ENCODE measurements at places on chromosomes 1 and 21.

DNA sequence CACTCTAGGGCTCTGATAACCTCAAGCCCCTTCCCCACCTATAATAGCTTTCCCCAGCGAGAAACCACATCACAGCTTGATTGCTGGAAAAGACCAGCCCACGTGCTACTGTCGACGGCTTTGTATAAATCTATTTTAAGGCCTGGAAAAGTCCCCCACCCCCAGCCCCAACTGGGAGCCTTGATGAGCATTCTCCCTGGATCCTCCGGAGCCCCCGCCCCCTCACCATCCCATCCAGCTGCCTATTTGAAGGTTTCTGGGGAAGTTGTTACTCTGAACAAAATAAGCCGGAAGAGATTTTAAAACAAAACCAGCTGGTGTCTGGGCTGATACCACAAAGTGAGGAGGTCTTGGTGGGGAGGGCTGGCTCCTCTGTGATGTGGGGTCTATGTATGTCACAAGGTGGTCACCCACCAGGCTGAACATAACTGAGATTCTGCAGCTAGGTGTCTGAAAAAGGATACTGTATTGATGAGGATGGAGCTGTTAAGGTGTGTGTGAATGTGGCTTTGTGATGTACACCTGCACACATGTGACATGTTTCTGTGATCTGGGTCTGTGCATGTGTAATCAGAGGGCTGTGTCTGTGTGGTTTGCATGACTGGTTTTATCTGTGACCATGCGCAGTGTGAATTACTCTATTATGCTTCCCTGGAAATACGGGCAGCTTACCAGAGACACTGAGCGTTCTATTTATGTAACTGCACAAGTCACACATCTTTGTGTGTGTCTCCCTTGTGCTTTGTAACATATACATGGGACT is 25.0 kb downstream of the RIMS3 start:
- DNase-seq: no peak

DNA sequence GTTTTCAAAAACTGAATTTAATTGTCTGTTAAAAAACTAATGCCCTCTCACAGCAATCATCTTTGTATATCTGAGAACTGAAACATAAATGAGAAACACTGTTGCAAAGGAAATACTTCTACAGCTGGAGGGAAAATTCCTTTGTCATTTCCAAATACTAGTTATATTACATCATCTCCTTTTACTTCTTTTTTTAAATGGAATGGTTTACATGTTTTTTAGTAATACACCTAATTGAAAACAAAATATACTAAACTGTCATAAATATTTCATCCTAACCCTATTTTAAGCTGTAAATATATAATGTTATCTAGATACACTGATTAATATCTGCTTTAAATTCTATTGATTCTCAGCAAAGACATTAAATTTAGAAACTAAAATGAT is 19.1 kb downstream of the CDC42BPA start:
- no peak for DNase-seq

GRCh38 chr1:205569411-205570172 is 62.2 kb downstream of the ELK4 start:
- no peak for DNase-seq

- no peak for DNase-seq
Measured at GRCh38 chr1:26788515-26788785, 700 bp downstream of the PIGV start.

DNA sequence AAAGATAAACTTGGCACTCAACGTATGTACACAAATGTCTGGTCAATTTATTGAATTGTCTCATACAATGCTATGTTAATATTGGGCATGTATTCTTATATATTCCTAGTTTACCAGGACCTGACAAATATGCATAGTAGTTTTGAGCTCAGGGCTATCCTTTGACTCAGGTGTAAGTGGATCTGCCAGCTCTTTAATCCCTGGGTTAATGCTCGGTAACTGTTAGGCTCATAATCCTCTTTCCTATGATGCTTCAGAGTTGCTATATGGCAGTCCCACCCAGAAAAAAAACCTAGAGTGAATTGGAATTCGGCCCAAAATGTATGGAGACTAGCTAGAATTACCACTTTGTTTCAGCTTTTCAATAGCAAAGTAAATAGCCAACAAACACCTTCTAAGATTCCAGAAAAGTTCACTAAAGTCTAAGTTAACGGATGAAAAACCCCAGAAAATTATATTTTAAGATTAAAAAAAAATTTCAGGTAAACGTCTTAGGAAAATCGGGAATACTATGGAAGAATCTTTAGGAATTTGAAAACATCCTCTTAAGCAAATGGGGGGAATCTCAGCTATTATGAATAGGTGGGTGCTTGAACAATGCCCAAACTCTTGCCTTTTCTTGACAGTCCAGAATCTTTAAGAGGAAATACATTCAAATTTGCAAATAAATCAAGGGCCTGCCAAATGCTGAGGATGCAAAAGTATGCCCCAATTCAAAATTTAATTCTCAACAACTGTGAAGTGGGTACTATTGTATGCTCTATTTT is 10.9 kb downstream of the H3-3A start:
- no peak for DNase-seq

DNA sequence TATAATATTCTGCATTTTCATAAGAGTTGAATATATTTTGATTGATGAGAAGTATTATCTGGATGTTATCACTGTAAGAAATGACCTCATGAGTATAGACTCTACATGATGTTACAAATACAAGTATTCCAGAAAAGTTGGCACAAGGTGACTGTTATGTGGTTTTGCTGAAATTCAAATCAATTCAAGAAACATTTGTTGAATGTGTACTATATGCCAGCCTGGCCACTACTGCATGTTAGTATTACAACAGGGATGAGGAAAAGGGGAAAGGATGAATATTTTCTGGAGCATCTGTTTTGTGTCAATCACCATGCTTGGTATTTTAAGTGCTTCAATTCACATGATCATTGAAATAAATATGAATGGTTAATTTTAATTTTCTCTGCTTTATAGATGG is 250.9 kb upstream of the PBX1 start:
- DNase-seq: no peak

DNA sequence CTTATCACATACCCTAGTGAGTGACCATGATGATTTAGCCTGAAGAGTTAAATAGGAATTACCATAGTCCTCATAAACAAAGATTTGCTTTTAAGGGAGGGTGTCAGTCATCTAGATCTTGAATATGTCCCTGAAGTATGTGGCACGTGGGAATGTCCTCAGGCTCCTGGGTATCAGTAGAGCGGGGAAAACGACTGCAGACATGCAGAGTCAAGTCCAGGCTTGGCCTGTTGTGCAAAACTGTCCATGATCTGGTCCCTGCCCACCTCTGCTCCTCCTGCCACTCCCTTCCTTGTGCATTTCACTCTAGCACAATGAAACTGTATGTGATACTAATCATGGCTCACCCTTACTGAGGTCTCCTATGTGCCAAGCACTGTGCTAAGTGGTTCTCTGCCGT is 12.9 kb downstream of the MOV10 start:
- DNase-seq: no peak

DNA sequence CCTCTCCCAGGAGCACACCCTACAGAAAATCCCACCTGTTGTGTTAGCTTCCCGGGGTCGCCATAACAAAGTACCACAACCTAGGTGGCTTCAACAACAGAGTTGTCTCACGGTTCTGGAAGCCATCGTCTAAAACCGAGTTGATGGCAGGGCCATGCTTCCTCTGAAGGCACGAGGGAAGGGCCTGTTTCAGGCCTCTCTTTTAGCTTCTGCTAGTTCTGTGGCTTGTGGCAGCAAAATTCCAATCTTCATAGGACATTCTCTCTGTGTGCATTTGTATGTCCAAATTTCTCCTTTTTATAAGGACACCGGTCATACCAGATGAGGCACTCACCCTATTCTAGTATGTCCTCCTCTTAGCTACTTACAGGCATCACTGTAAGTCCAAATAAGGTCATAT is 3.2 kb downstream of the CFAP74 start:
- DNase-seq: no peak

DNA sequence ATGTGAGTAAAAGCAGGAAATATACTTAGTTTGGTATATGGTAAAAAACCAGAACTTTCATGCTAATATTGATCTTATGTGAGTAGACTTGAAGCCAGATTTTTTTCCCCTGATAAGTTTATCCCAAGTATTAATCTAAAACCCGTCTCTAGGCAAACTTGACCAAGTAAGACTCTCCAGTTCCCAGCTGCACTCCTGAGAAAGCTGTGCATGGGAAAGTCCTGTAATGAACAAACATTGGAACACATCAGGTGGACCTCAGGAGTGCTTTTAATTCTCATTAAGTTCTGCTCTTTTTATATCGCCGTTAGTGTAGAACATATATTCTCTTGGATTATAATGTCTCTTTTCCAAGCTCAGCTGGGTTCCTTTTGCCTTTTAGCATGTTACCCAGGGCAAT is 105.0 kb downstream of the CD247 start:
- DNase-seq: no peak

DNA sequence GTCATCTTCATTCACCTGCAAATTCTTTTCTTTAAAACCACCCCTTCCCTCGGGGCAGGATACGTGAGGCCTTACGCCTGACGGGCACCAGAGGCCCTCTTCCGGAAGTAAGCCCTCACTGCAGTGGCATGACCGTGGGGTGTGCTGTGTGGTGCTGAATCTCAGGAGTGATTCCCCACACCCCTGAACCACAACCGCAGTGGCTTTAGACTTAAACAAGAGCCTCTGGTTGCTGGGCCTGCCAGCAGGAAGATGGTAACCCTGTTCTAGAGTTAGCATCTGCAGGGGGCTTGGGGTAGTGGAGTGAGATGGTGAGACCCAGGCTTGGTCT is 12.1 kb downstream of the BSND start:
- no peak for DNase-seq

DNA sequence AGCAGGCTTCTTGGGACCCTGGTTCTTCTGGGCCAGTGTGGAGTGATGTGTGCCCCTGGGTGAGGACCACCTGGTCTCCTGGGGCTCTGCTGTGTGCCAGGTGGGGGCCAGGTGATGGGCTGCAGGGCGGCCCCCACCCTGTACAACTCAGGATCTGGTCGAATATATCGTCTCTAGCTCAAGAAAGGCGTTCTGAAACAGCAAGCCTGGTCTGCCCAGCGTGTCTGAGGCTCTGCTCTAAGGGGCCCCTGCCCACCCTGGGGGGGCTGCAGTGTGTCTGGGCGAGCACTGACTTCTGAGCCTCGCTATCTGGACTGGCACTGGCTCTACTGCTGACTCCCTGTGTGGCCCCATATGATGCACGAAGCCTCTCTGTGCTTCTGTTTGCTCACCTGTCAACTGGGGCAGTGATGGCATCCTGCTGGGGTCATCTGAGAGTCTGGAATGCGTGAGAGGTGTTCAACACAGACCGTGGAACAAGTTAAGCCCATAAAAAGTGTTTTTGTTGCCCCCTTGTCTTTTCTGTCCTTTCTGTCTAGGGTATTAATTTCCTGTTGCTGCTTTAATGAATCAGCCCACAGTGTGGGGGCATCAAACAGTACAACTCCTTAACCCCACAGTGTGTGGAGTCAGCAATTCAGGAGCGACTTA is 56.0 kb upstream of the TRAPPC10 start:
- no peak for DNase-seq

- DNase-seq: no peak
Measured at GRCh38 chr1:21182181-21182731, 5.6 kb upstream of the EIF4G3 start.

DNA sequence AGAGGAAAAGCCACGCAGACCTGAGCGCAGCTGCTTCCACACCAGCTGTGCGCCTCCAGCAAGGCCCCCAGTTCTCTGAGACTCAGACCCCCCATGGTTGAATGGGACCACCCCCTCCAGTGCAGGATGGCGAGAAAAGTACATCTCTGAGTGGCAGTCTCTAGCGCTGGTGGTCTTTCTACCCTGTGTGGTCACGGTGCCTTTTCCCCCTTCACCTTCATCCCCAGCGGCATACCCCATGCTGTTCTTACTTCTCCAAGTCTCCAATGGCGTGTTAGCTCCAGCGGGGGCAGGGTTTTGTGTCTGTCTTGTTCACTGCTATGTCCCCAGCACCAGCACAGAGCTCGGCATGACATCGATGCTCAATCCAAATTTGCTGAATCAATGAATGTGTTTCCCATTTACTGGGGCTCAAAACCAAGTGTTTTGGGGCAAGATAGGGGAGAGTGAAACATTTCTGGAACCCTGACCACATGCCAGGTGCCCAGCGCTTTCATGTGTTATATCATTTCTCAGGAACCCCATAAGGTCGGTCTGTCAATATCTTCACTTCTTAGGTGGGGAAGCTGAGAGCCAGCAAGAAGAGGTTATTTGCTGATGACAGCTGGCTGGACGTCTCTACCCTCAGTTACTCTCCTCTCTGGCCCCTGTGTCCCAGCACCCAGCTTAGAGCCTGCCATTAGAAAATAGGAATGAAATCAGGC is 959 bp upstream of the SDC3 start:
- no peak for DNase-seq

- no peak for DNase-seq
Measured at GRCh38 chr1:226964068-226964425, 24.0 kb downstream of the COQ8A start.

- DNase-seq: no peak
Measured at GRCh38 chr1:77825131-77825709, 45.8 kb downstream of the MIGA1 start.

DNA sequence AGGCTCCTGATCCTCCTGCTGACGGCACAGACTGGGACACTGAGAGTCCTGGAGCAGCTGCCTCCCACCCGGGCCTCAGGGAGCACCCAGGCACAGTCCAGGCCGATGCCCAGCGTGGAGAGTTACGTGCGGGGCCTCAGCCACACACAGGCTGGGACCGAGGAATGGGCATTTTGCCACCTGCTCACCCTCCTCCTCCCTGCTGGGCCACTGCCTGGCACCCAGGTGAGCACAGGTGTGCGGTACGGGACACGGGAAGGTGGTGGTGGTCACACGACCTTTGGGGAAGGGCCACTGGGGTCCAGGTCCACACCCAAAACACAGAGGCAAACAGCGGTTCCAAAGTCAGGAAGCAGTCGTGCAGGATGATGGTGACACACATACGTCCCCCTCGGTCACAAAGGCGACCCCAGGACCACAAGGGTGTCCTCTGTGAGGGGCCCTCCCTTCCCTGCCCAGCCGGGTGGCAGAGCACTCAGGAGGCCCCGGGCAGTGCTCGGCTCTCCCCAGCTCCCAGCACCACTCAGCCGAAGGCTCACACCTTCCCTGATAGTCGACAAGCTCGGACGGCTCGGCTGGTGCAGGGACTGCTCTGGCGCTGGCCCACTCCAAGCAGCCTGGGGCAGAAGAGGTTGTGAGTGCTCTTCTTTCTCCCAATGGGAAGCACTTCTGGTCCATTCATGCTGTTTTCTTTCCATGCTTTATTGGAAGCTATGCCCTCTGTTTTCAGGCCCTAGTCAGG is 14.3 kb downstream of the MORN1 start:
- no peak for DNase-seq

DNA sequence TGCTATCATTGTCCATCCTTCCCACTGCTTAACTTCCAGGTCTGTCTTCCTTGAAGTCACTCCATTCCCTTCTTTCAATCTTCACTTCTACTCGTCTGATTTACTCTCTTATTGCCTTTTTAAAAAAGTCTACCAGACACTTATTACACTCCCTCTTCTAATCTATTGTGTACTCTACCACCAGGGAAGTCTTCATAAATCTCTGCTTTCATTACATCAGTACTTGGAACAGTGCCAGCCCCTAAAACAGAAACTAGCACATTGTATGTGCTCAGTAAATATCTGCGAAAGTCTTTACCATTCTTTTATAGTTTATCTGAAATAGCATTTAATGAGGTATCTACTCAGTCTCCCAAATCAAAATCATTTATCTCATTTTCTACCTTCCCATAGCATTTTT is 236.4 kb downstream of the USH2A start:
- no peak for DNase-seq

- no peak for DNase-seq
Measured at GRCh38 chr1:64084451-64084850, 119.0 kb upstream of the UBE2U start.

GRCh38 chr1:85660541-85660940 is 47.7 kb downstream of the ZNHIT6 start:
- no peak for DNase-seq
